Hepatic stellate cell (primary cell): ENCODE measurements at places on chromosomes 2 and 18.

GRCh38 chr18:11775436-11776174 is 75.6 kb upstream of the CHMP1B start:
- DNase-seq = no peak

GRCh38 chr2:98465456-98466226 is 21.0 kb downstream of the INPP4A start:
- no peak for DNase-seq

DNA sequence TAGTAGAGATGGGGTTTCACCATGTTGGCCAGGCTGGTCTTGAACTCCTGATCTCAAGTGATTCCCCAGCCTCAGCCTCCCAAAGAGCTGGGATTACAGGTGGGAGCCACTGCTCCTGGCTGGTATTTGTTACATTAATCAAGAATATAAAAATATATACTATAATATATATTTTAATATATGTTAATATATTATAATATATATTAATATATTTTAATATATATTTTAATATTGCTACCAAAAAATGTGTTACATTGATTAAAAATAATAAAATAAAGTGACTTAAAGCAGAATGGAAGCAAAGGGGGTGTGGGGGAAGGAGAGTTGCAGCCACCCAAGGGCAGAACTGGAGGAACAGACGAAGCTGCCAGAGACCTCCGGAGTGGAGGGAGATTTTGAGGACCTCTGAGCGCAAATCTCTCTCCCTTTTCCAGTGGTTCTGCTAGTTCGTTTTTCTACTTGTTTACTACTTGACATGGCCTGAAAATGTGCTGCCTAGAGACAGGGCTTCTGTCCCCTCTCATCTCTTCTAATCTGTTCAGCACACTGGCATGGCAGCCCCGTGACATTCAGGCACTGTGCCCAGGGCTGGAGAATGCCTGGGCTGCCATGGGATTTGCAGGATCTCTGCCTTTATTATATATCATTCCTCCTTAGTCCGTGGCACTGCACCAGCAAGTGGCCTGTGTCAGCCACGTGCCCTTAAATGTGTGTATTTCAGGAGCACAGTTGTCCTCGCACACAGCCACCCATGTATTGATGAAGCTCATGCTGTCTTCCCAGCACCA is 47.9 kb upstream of the RAB12 start:
- no peak for DNase-seq

DNA sequence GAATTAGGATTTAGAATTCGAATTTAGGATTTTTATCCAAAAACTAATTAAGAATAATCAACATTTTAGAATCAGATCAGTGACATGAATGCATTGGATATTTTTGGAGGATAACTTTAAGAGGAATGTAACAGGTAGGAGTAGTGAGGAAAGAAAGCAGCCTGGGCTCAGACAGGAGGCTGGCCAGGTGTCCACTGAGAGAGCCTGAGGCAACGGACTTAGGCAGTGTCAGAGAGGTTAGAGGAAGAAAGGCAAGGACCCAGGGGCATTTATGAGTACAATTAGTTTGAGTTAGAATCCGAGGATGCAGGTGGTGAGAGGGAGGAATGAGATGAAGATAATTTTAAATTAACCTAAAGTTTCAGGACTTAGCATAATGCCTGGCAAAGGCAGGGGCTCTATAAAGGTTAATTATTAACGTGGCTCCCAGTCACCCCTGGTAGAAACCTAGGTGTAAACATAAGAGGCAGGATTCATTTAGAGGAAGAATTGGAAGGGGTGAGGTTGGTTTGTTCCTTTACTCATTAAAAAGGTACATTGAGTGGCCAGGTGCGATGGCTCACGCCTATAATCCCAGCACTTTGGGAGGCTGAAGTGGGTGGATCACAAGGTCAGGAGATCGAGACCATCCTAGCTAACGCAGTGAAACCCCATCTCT is 507.1 kb downstream of the TMEM182 start:
- DNase-seq = no peak

- DNase-seq = no peak
Measured at GRCh38 chr2:240876035-240876474, 7.4 kb downstream of the AGXT start.

DNA sequence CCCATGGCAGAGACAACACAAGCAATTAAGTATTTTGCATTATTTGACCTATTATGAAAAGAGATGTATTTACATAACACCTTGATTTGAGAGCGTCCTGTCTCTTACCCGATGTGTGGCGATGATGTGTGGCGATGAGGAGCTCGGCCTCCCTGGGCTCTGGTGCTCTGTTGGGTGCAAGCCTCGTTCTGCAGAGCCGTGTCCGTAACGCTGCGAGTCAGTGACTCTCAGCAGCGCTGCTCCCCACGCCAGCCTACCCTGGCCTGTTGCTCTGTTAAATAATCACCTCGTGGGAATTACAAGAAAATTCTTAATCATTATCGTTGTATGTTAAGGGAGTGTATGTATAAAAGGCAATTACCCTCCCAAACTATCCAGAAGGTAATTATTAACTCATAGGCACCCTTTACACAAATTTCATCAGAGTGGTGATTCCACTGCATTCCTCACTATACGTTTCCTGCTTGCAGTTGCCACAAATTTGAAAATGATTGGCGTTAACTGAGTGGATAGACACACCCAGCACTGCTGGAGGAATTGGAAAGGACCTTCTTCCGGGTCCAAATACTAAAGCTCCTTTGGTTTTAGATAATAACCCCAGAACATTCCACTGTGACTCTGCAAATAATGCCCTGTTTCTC is 52.0 kb upstream of the NFATC1 start:
- no peak for DNase-seq
